ENCODE measurements at places on chromosomes 16 and 17.

GRCh38 chr17:68400404-68400735 is 56.9 kb downstream of the WIPI1 start:
- no peak for DNase-seq

DNA sequence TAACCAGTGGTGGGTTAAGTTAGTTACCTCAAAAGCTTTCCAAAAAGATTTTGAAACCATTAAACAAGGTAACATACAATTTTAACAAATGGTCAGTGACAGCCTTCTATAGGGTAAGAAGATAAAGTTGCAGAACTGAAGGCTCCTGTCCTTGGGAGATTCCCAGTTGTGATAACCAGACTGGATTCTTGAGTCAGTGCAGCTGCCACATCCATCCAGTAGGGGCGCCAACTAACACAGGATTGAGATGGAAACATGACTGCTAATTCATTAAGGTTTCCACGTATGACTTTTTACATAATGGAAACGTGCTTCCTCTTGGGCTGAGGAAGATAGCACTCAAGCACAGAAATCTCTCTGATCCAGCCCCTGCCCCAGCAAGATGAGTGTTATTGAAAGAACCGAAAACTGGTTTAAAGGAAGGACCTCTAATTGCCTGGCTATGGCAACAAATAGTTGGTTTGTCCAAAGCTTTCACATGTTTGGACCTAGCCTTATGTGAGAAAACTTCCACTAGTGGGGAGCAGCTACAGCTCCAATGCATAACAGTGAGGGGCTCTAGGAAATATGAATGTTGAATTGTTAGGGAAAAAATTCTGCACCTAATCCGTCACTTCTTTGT is 269.8 kb upstream of the MYOCD start:
- DNase-seq: no peak

DNA sequence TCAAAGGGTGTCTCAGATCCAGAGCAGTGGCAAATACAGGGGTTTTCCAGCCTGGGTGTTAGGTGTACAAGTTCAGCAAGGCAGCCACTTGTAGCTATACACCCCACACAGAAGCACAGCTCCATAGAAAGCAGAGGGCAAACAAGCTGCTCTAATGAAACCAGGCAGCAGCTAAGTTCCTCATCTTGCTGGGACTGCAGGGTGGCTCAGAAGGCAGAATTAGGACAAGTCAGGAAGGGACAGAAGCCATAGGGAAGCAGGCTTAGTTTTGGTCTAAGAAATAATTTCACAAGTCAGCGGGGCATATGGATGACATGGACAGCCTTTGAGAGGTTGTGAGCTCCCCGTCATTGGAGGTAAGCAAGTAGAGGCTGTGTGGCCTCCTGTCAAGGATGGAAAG is 23.7 kb downstream of the CNGB1 start:
- no peak for DNase-seq

GRCh38 chr17:81191646-81192045 is 25.6 kb upstream of the AATK start:
- DNase-seq: no peak

DNA sequence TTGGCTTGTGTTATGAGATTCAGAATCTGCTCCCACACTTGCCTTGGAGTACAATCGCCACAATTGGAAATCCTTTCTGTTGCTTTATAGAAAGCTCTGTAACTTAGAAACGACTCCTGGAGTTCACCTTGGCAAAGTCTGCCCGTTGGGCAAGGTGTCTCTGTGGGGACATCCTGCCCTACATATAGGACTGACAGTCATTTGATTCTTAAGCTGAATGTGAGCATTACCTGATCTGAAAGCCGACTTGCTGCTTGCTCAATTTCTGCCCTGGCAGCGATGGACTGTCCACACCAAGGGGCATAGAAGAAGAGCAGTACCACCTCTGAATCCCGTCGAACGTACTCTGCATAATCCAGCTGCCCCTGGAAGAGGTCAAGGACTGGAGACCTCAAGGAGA is 6.9 kb downstream of the TXNDC11 start:
- DNase-seq: no peak

- no peak for DNase-seq
Measured at GRCh38 chr17:66985338-66986237, 21.1 kb downstream of the CACNG4 start.

DNA sequence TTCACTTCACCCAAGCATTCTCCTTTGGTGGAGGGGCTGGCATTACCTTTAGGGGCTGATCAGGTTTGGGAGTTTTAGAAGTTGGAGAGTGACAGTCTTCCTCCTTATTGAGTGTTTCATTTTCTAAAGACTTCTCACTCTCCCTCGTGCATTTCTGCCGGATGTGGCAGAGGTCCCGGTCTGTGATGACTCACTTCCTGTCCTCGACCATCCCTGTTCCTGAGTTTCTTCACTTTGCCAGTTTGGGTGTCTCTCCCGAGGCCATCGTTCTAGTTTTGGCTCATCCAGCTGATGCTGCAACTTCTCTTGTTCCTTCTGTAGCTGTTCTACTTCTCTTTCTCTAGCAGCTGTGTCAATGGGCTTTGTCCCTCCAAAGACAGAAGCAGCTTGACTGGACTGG is 104.3 kb downstream of the PHKB start:
- DNase-seq: no peak

DNA sequence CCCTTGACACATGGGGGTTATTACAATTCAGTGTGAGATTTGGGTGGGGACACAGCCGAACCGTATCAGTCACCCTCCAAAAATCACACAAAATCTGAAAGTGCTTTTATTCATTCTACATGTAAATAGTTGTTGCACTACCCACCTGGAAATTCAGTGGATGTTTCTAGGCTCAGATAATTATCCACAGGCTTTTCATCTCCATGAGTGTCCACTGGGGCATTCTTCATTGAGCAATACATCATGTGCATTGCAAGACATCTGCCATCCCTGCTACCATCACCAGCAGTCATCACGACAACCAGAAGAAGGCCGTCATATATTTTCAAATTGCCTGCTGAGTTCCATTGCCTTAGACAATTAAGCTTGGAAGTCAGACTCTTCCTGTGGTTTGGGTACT is 330.8 kb downstream of the WWOX start:
- no peak for DNase-seq

DNA sequence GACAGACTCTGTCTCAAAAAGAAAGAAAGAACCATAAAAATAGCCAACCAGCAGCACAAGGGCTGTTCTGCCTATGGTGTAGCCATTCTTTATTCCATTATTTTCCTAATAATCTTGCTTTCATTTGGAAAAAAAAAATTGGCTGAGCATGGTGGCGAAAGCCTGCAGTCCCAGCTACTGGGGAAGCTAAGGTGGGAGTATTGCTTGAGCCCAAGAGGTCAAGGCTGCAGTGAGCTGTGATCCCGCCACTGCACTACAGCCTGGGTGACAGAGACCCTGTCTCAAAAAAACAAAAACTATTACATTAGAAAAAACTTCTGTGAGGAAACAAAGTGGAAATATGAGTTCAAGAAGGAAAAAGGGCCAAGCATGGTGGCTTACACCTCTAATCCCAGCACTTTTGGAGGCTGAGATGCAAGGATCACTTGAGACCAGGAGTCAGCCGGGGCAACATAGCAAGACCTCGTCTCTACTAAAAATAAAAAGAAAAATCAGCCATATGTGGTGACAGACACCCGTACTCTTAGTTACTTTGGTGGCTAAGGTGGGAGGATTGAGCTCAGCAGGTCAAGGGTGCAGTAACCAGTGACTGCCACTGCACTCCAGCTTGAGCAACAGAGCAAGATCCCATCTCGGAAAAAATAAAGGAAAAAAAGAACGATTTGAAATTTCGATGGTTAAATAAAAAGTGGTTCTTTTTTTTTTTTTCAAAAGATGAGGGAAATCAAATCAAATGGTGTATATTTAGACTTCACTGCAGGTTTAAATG is 2.5 kb downstream of the DCAKD start:
- DNase-seq: no peak

DNA sequence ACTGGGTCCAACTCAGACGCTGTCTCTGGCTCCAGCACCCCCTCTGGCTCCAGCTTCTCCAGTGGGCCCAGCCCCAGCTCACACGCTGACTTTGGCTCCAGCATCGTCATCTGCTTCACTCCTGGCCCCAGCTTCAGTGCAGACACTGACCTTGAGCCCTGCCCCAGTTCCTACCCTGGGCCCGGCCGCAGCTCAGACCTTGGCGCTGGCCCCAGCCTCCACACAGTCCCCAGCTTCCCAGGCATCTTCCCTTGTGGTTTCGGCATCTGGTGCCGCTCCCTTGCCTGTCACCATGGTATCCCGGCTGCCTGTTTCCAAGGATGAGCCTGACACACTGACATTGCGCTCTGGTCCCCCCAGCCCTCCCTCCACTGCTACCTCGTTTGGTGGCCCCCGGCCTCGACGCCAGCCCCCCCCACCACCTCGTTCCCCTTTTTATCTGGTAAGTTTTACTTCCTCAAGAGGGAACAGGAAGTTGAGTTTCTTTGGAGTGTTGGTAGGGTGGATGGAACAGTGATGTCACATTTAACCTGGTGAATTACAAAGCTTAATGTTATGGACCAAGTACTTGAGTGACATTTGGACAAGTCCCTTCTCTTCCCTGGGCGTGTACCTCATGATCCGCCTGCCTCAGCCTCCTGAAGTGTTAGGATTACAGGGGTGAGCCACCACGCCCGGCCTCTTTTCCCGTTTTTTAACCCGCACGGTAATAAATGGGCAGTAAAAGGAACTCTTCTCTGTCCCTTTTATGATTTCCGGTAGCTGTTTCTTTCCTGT is 23.4 kb upstream of the PHKG2 start:
- no peak for DNase-seq

GRCh38 chr17:8918807-8919465 is 46.6 kb downstream of the PIK3R5 start:
- no peak for DNase-seq

- no peak for DNase-seq
Measured at GRCh38 chr16:82832821-82833220, 206.1 kb downstream of the CDH13 start.

DNA sequence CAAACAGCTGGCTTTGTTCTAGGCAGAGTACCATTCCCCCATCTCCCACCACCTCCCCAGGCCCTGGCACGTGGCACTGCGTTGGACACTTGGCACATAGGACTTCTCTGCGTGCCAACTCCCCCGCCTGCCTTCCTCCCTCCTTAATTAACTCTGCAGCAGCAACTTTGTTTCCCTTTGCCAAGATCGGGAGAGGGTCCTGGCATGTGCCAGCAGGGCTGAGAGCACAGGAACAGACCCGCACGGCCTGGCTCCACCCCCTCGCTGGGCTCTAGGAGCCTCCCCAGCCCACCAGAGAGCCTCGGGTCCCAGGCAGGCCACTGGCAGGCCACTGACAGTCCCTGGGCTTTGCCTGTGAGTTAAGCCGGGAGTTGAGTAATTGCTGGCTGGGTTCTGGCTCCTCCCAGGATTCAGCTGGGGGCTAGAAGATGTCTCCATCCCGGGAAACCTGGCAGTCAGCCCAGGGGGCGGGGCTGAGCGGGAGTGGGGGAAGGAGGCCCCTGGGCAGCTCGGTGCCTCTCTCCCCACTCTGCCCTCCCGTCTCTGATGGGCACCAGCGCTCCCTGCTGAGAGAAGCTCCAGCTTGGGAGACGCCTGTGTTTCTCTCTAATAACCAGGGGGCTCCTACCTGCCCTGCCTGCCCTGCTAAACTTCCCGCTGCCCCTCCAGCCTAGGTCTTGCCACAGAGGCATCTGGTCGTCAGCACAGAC is 224.0 kb upstream of the TNRC6C start:
- DNase-seq: no peak

DNA sequence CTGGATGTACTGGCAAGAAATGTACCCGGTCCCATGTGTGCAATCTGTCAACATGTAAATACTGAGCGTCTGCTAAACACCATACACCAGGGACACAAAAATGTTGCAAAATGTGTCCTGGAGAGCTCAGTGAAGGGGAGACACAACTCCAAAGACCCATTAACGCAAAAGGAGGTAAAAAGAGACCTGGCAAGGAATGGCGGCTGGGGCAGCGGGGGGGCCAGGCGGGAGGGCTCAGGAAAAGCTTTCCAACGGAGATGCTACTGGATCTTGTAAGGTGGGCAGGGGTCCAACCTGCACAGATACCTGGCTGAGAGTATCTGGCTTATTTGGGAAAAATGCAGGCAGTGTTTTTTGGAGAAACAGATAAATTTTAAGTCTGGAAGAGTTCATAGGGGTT is 40.7 kb downstream of the ADCY9 start:
- no peak for DNase-seq

GRCh38 chr17:998111-998510 is 1.2 kb downstream of the TIMM22 start:
- no peak for DNase-seq

GRCh38 chr16:53166099-53166498 is 111.3 kb downstream of the CHD9 start:
- DNase-seq: no peak

DNA sequence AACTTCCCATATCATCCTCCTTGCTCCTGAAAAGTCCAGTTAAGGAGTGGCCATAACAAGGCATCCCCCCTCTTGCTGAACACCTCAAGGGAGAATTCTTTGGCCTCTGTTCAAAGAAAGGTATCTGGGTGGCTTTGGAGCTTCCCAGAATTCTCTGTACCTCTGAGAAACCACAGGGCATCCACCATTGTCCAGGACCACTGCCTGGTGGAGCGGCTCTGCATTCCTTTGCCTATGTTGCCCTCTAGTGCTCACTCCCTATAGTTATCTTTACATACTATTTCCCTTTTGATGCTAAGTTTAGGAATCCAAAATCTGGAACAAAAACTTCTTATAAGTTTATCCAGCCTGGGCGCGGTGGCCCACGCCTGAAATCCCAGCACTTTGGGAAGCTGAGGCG is 30.3 kb downstream of the CHD9NB start:
- no peak for DNase-seq

DNA sequence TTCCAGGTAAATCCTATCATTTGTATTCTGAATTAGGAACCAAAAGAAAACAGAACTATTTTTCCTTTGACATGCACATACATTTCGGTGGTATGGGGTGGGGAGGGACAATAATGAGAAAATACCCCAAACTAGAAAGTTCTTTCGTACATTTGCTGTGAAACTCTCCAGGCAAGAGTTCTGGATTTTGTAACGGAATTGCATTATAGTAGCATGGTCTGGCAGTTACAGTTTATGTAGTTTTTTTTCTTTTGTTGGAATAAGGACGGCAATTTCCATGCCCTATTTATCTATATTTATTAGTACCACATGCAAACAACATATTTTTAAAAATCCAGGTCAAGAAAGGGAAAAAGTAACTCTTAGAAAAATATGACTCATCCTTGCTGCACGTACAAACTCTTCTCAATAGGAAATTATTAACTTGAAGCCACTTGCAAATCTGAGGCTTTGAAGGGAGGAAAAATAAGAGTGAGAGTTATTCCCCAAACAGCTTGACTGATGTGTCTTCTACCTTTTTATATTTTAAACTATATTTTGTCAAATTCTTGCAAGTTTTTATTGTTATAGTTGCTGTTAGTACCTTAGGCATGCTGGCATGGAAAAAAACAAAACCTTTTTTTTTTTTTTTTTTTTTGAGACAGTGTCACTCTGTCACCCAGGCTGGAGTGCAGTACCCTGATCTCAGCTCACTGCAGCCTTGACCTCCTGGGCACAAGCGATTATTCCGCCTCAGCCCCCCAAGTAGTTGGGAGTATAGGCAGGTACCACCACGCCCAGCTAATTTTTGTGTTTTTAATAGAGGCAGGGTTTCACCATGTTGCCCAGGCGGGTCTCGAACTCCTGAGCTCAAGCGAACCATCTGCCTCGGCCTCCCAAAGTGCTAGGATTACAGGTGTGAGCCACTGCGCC is 69.3 kb downstream of the WWP2 start:
- DNase-seq: no peak

- no peak for DNase-seq
Measured at GRCh38 chr17:74601944-74602572, 10.0 kb upstream of the CD300LD start.

- DNase-seq: no peak
Measured at GRCh38 chr17:37517881-37518280, 28.2 kb downstream of the DUSP14 start.

Data from stimulated activated CD8-positive, alpha-beta memory T cell treated with anti-CD3 and anti-CD28 coated beads, Interleukin-4, amount 100 ng/mL, for 1 hour (primary cell).